Stimulated activated CD8-positive, alpha-beta memory T cell treated with anti-CD3 and anti-CD28 coated beads, Interleukin-4, amount 100 ng/mL, for 48 hours (primary cell): ENCODE measurements at places on chromosomes 7 and 10.

DNA sequence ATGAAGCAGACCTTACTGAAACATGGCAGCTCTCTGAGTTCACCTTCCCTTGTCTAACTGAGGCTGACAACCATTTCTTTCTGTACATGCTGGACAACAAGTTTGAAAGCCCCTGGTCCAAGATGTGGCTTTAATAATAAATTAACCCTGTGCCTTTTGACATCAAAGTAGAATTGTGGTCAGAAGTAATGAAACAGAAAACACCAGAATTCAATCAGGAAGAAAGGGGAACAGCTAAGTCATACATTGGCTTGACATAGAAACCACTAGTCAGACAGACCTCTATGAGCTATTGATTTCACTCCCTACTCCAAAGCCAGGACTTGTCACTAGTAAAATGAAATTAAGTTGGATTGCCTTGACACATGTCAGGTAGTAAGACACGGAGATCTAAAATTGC is 175.2 kb upstream of the ASAH2 start:
- DNase-seq, result no peak

DNA sequence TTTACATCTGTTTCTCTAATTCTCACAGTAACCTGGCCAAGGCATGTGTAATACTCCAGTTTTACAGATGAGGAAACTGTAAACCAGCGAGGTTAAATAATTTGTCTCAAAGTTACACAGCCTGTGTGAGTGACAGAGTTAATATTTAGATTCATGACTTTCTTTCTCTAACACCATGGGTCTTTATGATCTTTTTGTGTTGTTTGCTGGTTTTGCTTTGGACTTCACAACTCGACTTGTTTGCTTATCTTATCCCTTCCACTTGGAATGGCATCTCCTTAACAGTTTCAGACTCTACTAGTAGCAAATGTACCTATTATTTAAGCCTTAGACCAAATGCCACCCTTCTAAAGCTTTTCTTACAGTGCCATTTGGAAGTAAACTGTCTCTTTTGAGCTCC is 34.4 kb downstream of the MXI1 start:
- no peak for DNase-seq

DNA sequence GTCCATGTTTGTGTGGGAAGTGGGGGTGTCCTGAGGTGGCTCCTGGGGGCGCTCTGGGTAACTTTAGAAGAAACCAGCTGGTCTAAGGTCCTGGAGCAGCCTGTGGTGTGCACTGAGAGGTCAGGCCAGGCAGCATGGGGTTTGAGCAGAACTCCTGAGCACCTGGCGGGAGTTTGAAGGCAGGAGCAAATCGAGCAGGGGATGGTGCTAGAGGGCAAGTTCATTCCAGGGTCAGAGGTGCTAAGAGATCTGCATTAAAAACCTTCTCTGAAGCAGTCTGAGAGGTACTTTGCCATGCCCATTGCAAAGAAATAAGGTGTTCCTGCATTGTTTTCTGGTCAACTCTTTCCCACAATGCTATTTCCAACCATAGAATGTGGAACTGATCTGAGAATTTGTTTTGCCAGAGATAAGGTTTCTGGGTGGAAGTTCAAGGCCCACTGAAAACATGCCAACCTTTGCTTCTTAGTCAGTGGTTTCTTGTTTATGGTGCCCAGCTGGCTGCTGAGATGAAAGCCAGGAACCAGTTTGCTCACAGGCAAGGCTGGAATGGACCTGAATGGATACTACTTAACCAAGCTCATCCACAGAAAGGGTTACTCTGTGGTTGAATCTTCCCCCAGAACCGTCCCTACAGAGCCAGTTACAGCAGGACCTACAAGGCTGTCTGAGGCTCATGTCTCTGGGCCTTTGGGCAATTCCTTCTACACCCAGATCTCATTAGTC is 136.3 kb upstream of the TMEM72 start:
- no peak for DNase-seq

GRCh38 chr7:105352901-105353668 is 35.6 kb downstream of the SRPK2 start:
- no peak for DNase-seq

GRCh38 chr10:49538381-49539319 is at the start of gene ERCC6:
TSS of gene ERCC6 (minus strand) at chr10:49539121.
- peak; percentile 96 for DNase-seq

- DNase-seq, result no peak
Observed at GRCh38 chr10:16853201-16853600, 36.0 kb upstream of the RSU1 start.

DNA sequence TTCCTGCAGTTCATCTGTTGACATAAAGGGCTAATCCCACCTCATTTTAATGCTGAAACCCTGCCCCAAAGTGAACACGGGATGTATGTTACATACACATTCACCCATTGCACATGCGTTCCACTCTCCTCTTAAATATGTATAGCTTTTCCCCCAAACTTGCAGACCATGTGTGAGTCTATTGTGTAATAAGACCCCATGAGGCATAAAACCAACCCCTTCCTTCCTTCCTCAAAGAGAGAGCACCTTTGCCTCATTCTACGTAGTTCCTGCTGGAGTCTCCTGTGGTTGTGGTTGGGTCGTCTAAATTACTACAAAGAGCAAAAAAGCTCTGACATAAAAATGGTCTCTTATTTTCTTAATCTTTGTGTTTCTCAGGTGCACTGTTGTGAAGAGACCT is 345.7 kb upstream of the KLF6 start:
- DNase-seq, result no peak

DNA sequence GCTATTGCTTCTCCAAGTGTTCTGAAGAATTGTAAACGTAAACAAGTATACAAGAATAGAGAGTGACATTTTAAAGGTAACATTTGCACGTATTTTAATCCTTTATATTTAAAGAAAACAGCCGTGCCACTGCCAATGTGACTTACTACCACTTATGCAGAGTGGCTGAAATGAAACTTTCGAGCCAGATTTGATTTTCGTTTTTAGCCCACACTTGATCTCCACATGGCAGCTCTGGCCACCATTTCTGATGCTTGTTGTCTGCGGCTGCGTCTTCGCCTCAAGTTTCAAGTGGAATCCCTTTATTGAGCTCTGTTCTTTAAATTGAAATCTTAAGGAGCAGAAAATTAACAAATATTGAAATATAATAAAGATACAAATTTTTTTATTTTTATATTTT is 70.0 kb downstream of the ELAPOR2 start:
- DNase-seq, result no peak

- DNase-seq, result no peak
Observed at GRCh38 chr10:109946680-109947079, 23.4 kb upstream of the XPNPEP1 start.
